Uterine smooth muscle cell (primary cell): ENCODE measurements at places on chromosomes 11 and 22. TPM values are rescaled to one million over a fixed set of nuclear protein-coding genes. Genes with fewer than 3 reads are reported as not detected.

Gene TRAF6
- 7.6 and 8.2 TPM in 2 replicates for total RNA-seq

Gene DBX1
- total RNA-seq, result not detected in 2 replicates

Gene SERPING1
- total RNA-seq, result 4.3 and 9.6 TPM in 2 replicates

Gene BLID
- 22.4 and 22.6 TPM in 2 replicates for total RNA-seq

Gene C1QTNF4
- total RNA-seq, result 0.11 and 0.25 TPM in 2 replicates

Gene WBP2NL
- total RNA-seq, result 0.11 and 0.50 TPM in 2 replicates
